ENCODE measurements at places on chromosomes 1 and 21. TPM values are rescaled to one million over a fixed set of nuclear protein-coding genes. Genes with fewer than 3 reads are reported as not detected.

DNA sequence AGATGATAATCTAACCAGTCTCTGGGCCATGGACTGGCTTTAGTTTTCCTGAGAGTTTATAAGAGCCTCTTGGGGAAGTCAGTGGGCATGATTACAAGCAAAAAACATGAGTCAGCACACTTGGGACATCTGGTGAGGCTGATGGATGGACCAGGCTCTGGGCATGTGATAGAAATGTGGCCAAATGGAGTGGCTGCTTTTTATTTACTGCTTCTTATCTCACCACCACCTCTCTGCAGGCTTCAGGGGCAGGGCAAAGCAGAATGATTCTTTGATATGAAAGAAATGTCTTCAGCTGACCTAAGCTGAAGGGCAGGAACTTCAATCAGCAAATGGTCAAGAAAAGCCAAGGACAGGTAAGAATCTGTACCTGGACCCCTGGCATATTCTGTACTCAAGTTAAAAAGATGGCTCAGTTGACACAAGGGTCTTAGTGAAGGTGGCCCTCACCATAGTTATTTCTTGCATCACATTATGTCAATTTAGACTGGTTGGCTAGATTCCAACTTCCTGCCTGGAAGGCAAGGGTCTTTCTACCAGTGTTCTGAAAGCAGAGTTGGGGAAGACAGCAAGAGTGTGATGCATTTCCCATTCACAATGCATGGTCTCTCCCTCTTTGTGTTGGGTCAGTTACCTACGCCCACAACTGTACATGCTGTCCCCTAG is 162.8 kb downstream of the FASLG start:
- no peak for DNase-seq

DNA sequence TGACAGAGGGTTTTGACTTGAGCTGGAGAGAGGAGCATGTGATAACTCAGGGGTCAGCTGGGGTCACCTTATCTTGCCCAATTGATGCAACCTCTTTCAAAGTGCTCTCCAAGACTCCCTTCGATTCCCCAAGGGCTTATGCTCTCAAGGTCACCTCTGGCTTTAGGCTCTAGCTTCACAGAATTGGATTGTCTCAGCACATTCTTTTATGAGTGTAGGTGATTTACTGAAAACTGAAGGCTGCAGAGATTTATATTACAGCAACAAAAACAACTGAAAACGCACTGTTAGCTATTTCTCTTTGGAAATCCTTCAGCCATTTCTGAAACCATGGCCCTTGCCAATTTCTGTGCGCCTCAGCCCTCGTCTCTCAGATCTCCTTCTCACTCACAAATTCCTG is 34.5 kb upstream of the MAP1LC3C start:
- no peak for DNase-seq

IKBKE gene
- total RNA-seq, result 33.8 TPM

SPATA45 gene
- not detected for total RNA-seq

ZNF683 gene
- total RNA-seq, result not detected

FOXJ3 gene
- 43.1 TPM for total RNA-seq
